Calu3 (cell line): ENCODE measurements at places on chromosomes 6 and 20. TPM values are rescaled to one million over a fixed set of nuclear protein-coding genes. Genes with fewer than 3 reads are reported as not detected.

The TMEM181 gene
- total RNA-seq: 42.9 and 48.7 TPM in 2 replicates

DNA sequence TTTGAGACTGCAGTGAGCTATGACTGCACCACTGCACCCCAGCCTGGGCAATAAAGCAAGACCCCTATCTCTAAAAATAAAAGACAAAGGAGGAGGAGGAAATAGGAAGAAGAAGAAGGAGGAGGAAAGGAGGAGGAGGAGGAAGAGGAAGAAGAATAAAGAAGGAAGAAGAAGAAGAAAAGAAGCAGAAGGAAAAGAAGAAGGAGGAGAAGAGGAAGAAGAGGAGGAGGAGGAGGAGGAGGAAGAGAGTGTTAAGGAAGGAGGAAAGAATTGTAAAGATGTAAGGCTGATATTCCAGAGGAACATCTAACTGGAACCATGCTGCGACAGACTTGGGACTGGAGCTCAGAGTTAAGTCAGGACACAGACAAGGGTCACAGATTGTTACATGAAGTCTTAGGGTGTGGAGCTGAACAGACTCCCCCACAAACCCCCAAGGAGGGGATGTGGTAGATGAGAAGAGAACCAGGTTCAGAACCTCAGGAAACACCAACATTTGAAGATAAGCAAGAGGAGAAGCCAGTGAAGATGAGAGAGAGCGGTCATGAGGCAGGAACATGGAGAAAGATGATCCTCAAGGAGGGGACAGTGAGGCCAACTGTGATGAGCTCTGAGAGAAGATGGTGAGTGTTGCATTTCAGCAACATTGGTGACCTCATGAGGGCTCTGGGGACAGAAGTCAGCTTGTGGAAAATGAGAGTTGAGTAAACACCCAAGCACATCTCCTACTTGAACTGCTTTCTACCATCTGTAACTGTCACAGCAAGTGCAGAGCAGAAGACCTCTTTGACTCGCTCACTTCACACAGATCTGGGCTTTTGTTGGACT is 118.2 kb downstream of the CD164 start:
- no peak for DNase-seq

DNA sequence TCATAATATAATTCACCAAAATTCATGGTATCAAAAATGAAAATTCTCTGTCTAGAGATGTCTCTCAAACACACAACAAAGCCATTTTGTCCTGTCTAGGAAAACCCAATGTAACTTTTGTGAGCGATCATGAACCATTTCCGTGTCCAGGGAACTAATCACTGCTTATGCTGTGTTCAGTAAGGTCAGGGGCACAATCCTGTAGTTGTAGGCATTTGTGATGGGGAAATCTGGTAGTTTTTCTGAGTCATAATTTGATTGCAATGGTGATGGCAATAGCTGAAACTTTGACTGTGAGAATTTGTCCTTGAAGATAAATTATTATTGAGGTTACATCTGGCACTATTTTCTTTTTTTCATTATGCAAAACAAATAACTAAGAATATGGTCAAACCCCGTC is 21.0 kb upstream of the GCLC start:
- no peak for DNase-seq

The PTK7 gene
- total RNA-seq: 49.7 and 66.0 TPM in 2 replicates

DNA sequence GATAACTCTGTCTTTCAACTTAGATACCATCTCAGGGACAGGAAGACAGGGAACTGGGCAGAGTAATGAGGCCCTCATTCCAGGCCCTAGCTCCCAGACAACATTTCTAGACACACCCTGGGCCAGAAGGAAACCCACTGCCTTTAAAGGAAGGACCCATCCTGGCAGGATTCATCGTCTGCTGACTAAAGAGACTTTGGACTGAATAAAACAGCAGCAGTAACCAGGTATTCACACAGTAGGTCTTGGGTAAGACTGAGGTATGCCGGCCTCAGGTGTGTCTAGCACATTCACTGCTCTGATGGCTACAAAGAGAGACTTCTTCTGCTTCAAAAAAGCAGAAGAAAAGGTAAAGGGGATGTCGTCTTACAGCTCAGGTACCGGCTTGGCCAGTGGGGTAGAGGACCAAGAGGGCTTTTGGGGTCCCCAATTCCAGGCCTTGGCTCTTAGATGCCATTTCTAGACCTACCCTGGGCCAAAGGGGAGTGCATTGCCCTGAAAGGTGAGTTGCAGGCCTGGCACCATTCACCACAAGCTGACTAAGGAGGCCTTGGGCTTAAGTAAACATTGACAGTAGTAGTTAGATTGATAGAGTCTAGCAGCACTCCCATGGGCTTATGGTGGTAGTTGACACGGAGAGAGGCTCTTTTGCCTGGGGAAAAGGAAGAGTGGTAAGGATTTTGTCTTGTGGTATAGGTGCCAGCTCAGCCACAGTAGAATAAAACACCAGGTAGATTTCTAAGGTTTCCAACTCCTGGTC is 13.4 kb downstream of the SNX14 start:
- peak; percentile 32 for DNase-seq

DNA sequence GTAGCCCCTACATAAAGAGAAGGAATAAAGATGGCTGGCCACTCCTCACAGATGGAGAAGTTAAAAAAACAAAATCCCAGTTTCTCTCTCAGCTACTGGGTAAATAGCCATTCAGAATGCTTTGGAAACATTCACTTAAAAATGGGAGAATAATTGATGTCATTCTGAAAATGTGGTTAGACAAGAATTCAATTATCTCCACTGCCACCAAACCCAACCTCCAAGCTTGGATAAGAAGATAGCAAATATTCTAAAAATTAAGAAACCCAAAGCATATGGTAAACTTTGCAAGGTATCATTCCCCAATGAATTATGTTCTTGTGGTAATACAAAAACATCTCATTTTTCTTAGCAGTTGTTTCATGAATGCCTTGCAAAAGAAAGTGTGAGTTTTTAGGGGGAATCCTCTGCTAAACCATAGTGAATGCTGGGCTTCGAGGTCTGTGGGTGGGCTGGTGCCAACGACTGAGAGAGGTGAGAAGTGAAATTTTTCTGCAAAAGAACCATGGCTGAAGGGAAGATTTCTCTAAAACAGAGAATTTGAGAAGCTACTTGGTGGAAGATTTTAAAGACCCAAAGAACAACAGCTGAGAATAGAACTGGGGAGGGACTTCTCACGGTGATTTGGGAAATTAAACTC is 497.9 kb upstream of the JARID2 start:
- DNase-seq: no peak

The CST1 gene
- 0.69 and 1.2 TPM in 2 replicates for total RNA-seq

DNA sequence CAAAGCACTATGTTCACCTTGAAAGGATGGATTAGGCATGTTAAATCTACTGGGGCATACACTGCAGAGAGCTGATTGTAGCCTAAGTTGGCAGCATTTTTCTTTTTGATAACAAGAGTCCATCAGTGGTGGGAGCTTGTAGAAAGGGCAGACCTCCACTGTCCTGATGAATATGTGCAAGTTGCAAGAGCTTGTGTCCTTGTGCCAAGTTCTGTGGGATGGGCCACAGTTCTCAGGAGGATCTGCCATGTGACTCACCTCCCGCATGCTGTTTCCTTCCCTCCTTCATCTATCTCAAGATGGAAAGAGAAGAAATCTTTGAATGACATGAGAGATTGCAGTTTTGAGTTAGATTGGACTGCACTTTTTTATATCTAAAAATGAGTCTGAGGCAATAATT is 58.3 kb upstream of the GGTLC1 start:
- no peak for DNase-seq

GRCh38 chr6:15365273-15365687 is 119.4 kb downstream of the JARID2 start:
- DNase-seq: peak; percentile 46
